T-helper 17 cell (primary cell): ENCODE measurements at places on chromosomes 4 and X.

DNA sequence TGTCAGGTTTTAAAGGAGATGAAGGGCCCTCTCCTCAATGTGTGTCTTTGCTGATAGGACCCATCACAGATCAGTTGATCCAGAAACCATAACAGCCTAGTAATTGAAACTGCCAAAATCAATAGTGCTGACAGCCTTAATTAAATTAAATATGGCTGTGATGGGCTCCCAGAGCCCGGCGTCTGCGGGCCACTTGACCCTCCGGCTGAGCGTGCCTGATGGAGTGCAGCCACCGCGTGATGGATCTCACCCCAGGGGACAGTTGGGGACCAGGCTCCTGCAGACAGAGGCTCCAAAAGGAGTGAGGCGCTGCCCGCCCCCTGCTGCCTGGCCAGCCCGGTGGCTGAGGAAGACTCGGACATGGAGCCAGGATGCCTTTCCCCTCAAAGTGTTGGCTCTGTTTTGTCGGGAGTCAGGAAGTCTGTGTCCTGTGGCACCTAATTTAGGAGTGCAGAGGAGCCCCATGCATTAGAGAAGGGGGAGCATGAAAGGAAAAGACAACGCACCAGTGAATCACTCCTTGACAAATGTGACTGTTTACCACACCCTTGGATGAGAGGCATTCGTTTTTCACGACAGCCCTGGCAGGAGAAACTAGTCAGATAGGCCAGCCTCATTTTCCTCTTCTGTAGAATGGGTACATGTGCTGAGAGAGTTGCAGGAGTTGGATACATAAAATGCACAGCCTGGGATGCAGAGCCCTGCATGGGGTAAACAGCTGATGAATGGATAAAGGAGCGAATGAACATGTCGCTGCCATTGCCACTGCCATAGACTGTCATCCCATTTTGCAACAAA lies 40.9 kb upstream of the MSX1 start:
- DNase-seq, result no peak

DNA sequence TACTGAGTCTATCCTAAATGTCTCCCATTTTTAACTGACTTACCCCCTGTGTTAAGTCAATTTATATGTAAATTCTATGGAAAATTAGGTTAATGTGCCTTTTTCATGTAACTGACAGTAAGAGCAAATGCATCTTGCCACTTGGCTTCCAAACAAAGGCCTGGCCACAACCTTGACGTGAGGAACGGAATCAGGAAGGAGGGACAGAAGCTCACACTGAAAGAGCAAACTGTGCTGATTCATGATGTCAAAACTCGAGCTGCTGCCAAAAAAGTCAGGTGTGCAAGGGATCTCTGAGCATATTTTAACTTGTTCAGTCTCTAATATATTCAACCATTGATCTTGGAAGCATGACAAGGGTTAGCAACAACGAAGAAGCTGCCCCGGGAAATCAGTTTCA lies 35.8 kb downstream of the GPM6A start:
- DNase-seq, result no peak

DNA sequence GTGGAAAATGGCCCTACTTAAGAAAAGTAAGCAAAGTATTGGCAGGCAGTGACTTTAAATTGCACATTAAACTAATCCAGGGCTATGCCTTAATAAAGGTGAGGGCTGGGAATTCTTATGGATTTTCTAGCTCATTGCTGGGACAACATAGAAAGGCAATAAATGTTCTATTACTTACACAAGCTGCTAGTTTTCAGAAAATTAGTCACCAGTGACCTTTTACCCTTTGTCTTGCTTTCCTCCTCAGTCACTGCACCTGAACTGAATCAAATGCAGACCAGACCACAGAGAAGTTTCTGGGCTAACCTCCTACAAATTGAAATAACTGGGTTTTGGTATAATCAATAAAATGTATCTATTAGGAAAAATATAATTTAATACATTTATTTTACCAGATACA lies 694.4 kb upstream of the FAM241A start:
- DNase-seq, result no peak

- no peak for DNase-seq
Measured at GRCh38 chr4:172850838-172851237, 317.8 kb upstream of the GALNT7 start.

DNA sequence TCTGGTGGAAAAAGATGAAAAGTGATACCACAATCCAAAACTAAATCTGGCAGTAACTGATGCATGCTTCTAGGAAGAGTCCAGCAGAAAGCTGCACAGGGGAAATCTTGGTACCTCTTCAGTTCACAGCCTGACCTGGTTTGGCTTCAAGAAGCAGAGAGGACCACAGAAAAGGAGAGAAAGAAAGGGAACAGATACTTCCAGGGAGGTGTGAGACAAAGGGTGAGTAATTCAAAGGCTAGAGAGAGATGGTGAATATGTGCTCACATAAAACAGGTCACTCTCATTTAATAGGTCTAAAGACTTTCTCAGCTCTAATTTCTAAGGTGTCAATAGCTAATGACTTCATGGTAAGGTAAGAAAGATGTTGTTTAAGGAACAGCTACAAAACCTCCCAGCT lies 11.2 kb downstream of the FGFBP2 start:
- DNase-seq, result no peak

DNA sequence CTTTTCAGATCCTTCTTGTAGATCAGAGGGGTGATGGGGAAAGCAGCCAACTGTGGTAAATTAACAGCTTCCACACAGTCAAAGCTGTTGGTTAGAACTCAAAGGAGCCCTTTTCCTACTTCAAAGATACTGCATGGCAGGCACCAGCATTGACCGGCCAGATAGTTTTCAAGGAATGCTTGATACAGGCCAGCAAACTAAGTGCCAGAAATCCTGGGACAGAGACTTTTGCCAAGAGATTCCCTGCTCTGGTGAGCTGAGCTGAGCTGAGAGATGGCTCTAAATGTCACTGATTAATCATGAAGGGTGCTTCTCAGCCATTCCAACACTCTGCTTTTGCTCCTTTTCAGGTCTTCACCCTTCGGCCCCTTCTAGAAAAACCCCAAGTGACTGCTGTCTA lies 131.6 kb upstream of the MED14 start:
- DNase-seq, result no peak
